ENCODE measurements at places on chromosomes 2 and 18.

DNA sequence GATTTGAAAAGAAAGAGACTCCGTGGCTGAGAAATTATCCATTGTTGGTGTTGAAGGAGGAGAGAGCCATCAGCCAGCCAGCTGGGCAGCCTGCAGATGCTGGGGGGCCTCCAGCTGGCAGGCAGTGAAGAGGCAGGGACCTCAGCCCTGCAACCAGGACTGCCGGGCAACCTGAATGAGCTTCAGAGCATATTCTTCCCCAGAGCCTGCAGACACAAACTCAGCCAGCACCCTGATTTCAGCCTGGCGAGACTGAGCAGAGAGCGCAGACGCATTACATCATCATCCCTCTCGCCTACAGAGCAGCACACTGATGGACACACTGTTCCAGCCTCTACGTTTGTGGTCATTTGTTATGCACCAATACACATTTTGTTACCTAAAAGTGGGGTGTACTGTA is 150.7 kb upstream of the RAB6C start:
- no peak for DNase-seq

GRCh38 chr2:104862058-104862941 is 8.4 kb downstream of the POU3F3 start:
- peak; percentile 75 for DNase-seq

GRCh38 chr2:94861308-94862152 is 9.7 kb upstream of the TEKT4 start:
- no peak for DNase-seq

DNA sequence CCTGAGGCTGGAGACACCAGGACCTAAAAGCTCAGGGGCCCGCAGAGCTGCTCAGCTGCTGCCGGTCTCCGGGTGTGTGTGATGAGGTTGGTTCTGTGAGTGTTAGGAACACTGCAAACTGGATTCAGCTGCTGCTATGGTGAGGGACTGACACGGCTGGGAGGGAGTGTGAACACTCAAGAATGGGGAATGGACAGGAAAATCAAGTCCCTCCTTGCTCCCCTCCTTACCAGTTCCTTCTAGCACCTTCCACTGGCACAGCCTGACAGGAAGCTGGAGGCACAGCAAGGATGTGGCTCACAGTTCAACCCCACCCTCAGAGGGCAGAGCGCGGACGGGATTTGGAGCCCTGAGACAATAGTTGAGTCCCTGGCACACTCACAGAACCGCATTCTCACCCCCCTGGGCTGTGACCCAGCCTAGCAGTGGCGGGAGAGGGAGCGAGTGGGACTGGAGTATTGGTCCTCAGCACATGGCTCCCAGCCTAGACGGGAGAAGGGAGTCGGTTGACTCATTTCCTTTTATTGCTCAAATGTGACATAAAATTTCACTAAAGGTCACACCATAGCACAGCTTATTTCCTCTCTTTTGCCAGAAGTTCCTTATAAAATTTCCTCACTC is 42.5 kb downstream of the LRRC30 start:
- peak; percentile 75 for DNase-seq

GRCh38 chr2:197675246-197675645 is at the start of gene RFTN2:
Gene RFTN2, minus strand, starts transcription at chr2:197675587. Its CDS starts 129 bp downstream, at chr2:197675458.
- DNase-seq = peak; percentile 11

GRCh38 chr2:24558781-24559472 is 67.9 kb downstream of the NCOA1 start:
- DNase-seq = no peak

- no peak for DNase-seq
These were observed 58.1 kb upstream of the GPC1 start for GRCh38 chr2:240377366-240377765.
